ENCODE measurements at places on chromosomes 4 and X. TPM values are rescaled to one million over a fixed set of nuclear protein-coding genes. Genes with fewer than 3 reads are reported as not detected.

CT47B1 gene
- total RNA-seq: not detected

HSFX3 gene
- total RNA-seq: not detected

SMPX gene
- total RNA-seq: not detected

WAS gene
- total RNA-seq: 0.74 TPM

ATP8A1 gene
- 151 TPM for total RNA-seq

BEX5 gene
- 36.1 TPM for total RNA-seq

CSN1S1 gene
- not detected for total RNA-seq

EVC2 gene
- 1.2 TPM for total RNA-seq

USP17L10 gene
- not detected for total RNA-seq

PNMA5 gene
- total RNA-seq: 3.0 TPM

SERPINA7 gene
- total RNA-seq: not detected

H2AZ1 gene
- 78.9 TPM for total RNA-seq

BBS7 gene
- total RNA-seq: 34.4 TPM

DDIT4L gene
- total RNA-seq: 0.25 TPM

DIAPH2 gene
- 9.3 TPM for total RNA-seq

MND1 gene
- 5.7 TPM for total RNA-seq

ARMCX5 gene
- 35.9 TPM for total RNA-seq

PFKFB1 gene
- 0.25 TPM for total RNA-seq

TLR1 gene
- total RNA-seq: 8.9 TPM

POU3F4 gene
- 11.1 TPM for total RNA-seq

USP26 gene
- total RNA-seq: not detected

DOK7 gene
- total RNA-seq: 0.49 TPM

HERC5 gene
- total RNA-seq: 2.0 TPM

WNK3 gene
- 48.2 TPM for total RNA-seq

RTL3 gene
- not detected for total RNA-seq

ARMCX1 gene
- total RNA-seq: 67.9 TPM

JADE3 gene
- total RNA-seq: 8.6 TPM

CSN3 gene
- not detected for total RNA-seq

FAM47E gene
- 2.5 TPM for total RNA-seq

CTAG1A gene
- not detected for total RNA-seq

NEK1 gene
- total RNA-seq: 24.8 TPM

GYPE gene
- total RNA-seq: 0.25 TPM

FAM184B gene
- total RNA-seq: 4.4 TPM

KIAA1210 gene
- under 0.01 TPM for total RNA-seq

UGT2B17 gene
- total RNA-seq: not detected

TRIM60 gene
- total RNA-seq: not detected

RAB39B gene
- 24.6 TPM for total RNA-seq

CORIN gene
- total RNA-seq: 0.49 TPM

PHEX gene
- 0.98 TPM for total RNA-seq

GATA1 gene
- not detected for total RNA-seq

LRIT3 gene
- 0.25 TPM for total RNA-seq

CDS1 gene
- 6.6 TPM for total RNA-seq

PIM2 gene
- 7.1 TPM for total RNA-seq

LRBA gene
- total RNA-seq: 21.1 TPM

FAAH2 gene
- total RNA-seq: 3.7 TPM

HPSE gene
- total RNA-seq: 0.49 TPM

NPNT gene
- total RNA-seq: 47.9 TPM

NWD2 gene
- 29.0 TPM for total RNA-seq
